NCI-H524 (cell line): ENCODE measurements at places on chromosomes 1 and 21.
A peak's percentile ranks its signal among the peaks of the same experiment; 100 is the strongest.

DNA sequence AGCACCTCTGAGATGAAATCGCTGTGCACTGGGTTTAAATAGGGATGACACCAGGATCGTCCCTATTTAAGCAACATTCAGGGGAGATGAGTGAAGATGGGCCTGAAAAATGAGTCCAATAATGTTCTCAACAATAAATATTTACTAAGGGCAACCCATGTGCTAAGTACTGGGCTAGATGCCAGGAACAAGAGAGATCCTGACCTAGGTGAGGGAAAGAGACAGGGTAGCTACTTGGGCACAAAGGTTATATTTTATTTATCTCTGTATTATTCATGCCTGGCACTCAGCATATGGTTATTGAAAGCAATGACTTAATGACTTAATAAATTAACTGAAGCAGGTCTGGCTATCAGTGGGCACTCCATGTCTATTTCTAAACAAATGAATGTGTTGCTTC, 27.4 kb upstream of the AVPR1B start:
- no peak for DNase-seq

GRCh38 chr1:16189921-16190621, 22.4 kb downstream of the ARHGEF19 start:
- DNase-seq = no peak

- no peak for DNase-seq
Observed at GRCh38 chr1:67580691-67581403, 104.2 kb upstream of the GADD45A start.

- no peak for DNase-seq
Observed at GRCh38 chr1:231706934-231707333, 80.3 kb downstream of the DISC1 start.

GRCh38 chr1:67382292-67382691, 47.9 kb downstream of the SERBP1 start:
- DNase-seq = no peak

GRCh38 chr1:199756066-199756465, 271.4 kb upstream of the NR5A2 start:
- DNase-seq = no peak

- DNase-seq = no peak
Observed at GRCh38 chr1:107897438-107898345, 67.3 kb downstream of the VAV3 start.

- DNase-seq = peak; percentile 97
Observed at GRCh38 chr1:62428351-62428750, 8.5 kb upstream of the USP1 start.

DNA sequence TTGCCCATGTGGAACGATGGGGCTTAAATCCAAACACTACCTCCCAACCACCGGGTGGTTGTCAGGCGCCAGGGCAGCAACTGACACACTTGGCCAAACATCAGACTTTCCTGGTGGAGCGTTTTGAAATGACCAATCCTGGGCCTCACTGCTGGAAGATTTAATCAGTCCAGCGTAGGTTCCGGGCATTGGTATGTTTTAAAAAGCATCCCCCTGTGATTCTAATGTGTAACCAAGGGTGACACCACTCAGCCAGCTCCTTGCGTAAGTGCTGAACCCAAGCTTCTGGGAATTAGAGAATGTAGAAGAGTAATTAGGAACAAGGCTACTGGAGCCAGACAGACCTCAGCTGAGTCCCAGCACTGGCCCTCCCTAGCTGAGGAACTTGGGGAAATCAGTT, 44.8 kb upstream of the KAZN start:
- no peak for DNase-seq

GRCh38 chr1:22437573-22437972, 14.1 kb upstream of the ZBTB40 start:
- no peak for DNase-seq

DNA sequence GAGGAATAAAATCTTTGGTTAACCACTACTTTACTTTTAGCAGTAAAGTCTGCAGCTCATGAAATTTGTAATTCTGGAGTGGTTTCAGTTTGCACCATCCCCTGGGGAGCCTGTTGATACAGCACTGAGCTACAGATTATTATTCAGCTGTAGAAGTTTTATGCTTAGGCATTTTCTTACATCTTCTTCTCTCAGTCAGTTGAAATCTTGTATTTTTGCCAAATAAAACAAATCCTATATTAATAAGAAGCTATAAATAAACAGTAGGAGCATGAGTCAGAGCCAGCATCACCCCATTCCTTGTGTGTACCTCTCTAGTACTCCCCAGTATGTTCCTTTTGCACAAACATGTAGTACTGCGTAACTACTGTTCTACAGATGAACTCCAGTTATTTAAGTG, 118.9 kb downstream of the ATF6 start:
- DNase-seq = no peak

DNA sequence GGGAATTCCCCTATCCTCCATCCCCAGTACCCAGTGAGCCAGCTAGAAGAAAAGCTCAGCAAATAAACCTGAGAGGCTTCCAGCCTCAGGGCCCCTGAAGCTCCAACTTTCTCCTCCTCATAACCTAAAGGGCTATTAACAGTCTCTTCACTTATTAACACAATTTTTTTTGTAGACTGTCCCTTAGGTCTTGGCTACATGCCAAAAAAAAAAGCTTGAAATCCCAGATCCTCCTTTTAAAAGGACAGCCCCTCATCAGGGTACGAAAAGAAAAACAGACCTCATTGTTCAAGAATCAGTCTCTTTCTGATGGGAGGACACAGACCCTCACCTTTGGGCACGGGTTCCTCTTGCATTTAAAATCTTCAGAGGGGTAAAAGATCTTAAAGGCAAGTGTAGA, 72.8 kb upstream of the CD1D start:
- DNase-seq = no peak
